Activated CD4-positive, alpha-beta memory T cell treated with anti-CD3 and anti-CD28 coated beads for 36 hours (primary cell): ENCODE measurements at places on chromosomes 1 and 21.

DNA sequence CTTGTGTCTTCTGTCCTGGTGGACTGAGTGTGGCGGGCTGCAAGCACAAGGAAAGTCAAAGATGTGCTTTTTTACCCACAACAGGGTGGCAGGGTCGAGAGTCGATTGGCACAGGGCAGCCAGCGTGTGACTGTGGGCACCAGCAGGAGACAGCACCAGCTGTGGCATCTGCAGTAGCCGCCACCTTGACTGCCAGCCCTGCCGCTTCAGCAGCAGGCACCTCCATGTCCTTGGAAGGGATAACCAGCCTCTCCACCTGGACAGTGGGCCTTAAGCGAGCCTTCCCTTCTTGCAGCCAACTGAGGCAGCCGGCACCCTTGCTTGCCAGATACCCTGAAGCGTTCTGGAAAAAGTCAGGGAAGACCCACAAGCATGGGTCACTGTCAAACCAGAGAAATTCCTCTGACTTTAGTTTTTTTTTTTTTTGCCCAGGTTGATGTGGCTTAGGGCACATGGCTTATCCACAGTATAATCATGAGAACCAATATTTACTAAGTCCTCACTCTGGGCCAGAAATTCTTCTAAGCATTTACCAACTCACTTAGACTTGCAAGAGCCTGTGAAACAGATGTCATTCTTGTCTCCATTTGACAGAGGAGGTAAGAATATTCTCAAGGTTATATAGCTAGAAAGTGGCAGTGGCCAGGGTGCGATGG lies 30.1 kb upstream of the PTGFRN start:
- no peak for DNase-seq

- no peak for DNase-seq
Observed at GRCh38 chr1:99936071-99936470, 33.7 kb upstream of the SLC35A3 start.

DNA sequence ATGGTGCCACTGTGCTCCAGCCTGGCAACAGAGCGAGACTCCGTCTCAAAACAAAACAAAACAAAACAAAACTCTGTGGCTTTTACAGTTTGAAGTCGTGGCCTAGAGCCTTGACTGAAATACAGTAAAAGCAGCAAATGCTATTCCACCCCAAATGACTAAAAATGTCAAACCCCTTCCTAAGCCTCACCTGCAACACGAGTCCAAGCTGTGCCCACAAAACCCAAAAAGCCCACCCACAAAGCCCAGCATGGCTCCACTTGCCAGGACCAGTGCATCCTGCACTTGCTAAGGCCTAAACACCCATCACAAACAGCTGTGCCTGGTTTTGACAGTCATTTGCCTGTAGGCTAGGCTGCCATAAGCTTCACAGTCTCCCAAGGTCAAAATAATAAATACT lies 21.3 kb downstream of the VAV3 start:
- no peak for DNase-seq

- DNase-seq: no peak
Observed at GRCh38 chr1:9451081-9451480, 88.2 kb upstream of the SLC25A33 start.

DNA sequence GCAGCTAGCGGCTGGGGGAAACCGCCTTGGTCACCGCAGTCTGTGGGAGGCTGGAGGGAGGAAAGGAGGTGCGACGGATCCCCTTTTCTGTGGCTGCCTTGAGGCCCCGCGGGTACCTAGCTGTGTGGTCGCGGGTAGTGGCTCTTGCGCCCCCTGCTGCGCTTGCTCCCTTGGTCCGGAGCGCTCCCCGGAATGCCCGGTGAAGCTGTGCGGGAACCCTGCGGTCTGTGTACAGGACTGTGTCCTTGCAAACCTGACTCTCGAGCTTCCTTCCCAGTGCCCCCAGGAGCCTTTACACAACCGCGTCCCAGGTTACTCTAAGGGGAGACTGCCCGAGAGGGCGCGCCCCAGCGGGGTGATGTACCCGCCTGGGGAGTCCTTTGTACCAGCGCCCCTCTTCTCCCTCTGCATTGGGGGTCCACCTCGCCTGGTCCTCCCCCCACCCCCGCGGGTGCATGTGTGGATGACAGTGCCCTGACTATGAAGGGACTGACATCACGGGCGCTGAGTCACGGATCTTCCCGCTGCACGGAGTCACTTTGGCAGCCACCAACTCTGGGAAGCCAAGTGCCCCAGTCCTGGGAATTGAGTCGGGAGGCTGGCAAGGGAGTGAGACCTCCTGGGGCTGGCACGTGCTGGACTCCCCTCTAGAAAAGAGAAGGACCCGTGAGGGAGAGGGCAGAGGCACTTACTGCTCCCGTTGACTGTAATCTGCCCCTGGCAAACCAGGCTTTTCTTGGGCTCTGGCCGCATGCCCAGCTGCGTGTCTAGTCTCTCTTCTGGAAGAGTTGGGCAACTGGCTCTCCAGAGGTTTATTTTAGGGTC lies 816 bp downstream of the IL6R start:
- peak; percentile 85 for DNase-seq

GRCh38 chr21:41846536-41846935 lies 32.6 kb downstream of the PRDM15 start:
- DNase-seq: no peak

DNA sequence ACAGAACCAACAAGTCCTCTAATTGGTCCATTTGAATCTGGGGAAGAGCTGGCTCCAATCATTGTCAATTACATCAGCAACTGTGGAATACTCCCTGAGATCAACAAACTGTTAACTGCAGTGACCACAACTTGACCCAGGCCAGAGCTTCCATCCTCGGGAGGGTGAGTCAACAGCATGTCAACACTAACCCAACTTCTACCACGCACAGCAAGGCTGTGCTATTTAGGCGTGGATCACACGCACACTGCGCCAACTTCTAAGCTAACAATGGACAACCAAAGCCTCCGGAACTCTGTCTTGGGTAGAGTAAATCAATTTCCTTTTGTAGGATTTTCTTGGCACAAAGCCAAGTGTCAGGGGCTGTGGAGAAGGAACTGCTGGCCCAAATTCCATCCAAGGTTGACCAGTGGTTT lies 30.4 kb downstream of the APP start:
- DNase-seq: no peak

GRCh38 chr1:99619583-99619982 lies 26.3 kb upstream of the PALMD start:
- DNase-seq: no peak

DNA sequence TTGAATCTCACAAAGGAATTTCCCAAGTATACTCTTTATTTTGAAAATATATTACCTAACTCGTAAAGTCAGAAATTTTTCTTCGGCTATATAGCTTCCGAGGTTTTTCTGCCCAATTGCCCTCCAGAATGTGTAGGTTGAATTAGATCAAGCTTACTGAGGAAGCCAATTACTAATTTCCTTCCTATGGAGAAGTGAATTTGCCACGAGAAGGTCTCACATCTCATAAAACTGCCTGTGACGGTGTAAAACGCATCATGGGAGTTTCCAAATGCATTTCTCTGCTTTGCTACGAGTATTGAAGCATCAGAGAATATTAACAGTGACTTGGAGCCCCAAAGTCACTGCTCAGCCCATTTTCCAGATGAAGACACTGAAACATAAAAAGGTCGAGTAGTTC lies 262.3 kb downstream of the PTBP2 start:
- no peak for DNase-seq

DNA sequence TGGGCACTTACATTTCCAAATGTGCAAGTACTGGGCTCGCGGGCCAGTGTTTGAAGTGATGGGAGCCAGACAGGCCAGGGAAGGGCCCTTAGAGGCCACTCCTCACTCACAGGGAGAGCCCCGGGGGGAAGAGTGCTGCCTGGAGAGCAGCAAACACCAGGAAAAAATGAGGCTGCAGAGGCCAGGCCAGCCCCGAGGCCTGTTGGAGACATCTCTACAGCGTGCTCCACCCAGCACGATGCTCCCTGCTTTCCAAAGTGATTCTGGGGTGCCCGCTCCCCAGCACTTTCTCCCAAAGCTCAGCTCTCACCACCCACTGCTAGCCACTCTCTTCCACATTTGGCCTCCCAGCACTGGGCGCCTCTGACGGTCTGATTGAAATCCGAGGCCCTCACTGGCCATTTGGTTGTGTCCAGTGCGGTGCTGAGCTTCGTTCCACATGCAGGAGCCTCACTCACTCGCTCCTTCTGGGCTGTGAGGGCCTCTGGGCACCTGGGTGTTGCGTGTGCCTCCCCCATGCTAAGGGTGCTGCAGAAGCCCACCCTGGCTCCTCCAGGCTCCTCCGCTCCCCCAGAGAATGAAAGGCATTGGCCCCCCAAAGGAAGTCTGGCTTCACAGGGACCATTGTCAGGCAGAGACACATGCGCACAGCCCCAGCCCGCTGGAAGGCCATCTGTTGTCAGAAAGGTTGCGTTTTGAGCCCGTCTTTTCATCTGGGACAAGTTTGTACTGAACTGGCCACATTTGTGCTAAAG lies 385.4 kb upstream of the VAMP3 start:
- no peak for DNase-seq

DNA sequence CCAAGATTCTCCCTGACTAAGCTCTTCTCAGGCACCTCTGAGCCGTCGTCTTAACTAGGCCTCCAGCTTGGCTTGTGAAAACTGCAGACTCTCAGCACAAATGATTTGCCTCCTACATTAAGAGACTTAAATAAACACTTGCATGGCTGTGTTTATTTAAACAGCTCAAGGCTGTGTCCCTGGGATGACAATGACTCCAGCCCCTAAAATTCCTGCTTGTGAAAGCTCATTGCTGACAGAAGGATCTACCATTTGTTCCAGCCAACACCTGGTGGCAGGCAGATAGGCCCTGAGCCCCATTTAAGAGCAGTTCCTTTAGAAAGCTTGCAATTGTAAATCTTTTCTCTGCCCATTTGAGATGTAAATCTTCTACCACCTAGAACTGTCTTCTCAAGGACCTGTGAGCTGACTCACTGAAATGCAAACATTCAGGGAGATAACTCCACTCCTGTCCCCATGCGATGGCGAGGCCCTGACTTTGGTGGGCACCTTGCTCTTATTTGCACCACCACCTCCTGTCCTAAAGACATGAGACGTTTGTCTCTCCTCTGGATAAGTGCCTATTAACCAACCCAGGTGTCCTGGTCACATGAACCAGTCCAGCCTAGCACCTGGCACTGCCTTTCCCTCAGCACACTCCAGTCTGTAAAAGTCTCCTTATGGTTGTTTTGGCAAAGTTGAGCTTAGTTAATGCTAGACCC lies 15.1 kb upstream of the PCP4 start:
- no peak for DNase-seq

GRCh38 chr1:226625832-226626576 lies 77.4 kb downstream of the STUM start:
- DNase-seq: no peak

DNA sequence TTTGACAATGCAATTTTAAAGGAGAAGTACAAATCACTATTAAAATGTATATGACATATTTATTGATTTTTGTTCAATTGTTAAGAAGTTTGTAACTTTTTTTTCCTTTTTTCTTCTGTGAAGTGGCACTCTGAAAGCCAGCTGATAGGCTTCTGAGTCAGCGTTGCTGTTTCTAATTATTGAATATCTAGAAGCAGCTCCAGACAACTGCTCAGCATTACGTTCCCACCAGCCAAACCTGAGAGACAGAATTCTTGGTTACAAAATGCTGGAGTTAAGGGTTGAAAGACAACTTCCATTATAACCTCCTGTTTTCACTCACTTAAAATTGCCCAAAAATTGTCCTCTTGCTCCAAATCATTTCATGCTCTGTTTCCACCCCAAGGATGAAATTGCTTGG lies 31.4 kb upstream of the LMX1A start:
- DNase-seq: no peak

- DNase-seq: no peak
Observed at GRCh38 chr21:16194788-16195537, 465.2 kb downstream of the USP25 start.

DNA sequence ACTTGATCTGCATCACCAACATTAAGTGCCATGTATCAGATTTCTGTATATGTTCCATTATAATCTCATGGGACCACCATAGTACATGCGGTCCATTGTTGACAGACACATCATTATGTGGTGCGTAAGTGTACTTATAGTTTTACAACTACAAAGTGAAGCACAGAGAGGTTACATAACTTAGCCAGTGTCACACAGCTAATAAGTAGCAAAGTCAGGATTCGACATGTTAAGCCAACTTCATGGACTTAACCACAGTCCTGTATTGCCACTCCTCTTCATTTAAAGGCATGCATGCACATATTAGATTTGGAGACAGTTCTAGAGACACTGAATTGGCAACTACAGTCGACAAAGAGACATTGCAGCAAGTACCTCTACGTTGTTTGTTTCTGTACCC lies 120.5 kb downstream of the ATF6 start:
- no peak for DNase-seq

DNA sequence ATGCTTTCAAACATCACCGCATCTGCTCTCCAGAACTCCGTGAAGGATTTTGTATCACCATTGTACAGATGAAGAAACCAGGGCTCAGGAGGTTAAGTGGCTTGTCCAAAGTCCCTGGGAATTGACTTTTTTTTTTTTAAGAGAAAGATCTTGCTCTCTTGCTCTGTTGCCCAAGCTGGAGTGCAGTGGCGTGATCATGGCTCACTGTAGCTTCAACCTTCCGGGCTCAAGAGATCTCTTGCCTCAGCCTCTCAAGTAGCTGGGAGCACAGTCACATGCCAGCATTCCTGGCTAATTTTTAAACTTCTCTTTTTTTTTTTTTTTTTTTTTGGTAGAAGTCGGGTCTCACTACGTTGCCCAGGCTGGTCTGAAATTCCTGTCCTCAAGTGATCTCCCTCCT lies 6.9 kb upstream of the TAS1R2 start:
- no peak for DNase-seq

DNA sequence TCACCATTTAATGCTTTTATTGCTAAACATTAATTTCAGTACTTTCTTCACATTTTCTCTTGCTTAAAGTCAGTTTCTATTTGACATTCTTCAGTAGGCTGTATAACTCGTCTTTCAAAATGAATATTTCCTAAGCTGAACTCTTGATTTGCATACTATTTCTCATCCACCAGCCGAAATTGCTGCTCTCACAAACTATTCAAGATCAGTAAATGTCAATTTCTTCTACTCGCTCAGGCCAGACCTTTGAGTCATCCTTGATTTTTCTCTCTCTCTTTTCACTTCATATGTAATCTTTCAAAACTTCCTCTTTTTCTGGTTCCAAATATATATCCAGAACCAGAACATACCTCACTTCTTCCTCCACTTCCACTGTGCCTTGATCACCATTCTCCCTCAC lies 990.0 kb downstream of the KCNT2 start:
- no peak for DNase-seq

GRCh38 chr1:22922640-22923039 lies 50.0 kb downstream of the LACTBL1 start:
- no peak for DNase-seq

GRCh38 chr21:42544544-42544943 lies 30.9 kb downstream of the SLC37A1 start:
- DNase-seq: no peak

GRCh38 chr1:35201631-35202030 lies 8.7 kb upstream of the SFPQ start:
- no peak for DNase-seq

GRCh38 chr1:176897350-176898236 lies 266.9 kb downstream of the ASTN1 start:
- DNase-seq: peak; percentile 51

GRCh38 chr1:119947468-119947867 lies 51.2 kb upstream of the ADAM30 start:
- no peak for DNase-seq

GRCh38 chr1:38433084-38433722 lies 386.6 kb upstream of the POU3F1 start:
- DNase-seq: no peak
